CD8-positive, alpha-beta memory T cell (primary cell): ENCODE measurements at places on chromosomes 12 and 14. TPM values are rescaled to one million over a fixed set of nuclear protein-coding genes. Genes with fewer than 3 reads are reported as not detected.

GRCh38 chr12:124030510-124030909 is 57.5 kb downstream of the ZNF664 start:
- no peak for DNase-seq

- no peak for DNase-seq
These were observed 59.9 kb downstream of the TTLL5 start for GRCh38 chr14:75720842-75721498.

GRCh38 chr12:14991069-14991468 is 18.2 kb downstream of the PDE6H start:
- no peak for DNase-seq

DNA sequence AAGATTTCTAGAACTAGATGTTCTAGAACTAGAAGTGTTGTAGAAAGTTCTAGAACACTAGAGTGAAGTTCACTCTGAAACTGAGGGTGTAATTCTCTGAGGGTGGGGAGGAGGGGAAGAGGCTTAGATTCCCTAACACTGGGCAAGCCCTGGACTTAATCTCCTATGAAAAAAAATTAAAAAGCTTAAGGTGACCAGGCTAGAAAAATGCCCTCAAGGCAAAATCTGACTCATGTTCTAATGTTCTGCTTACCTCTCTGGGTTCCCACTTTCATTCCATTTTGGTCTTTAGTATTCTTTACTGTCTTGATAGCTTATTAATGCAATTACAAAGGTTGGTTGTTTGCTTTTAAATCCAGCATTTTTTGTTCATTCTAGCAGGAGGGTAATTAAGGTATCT is 101.5 kb downstream of the KICS2 start:
- DNase-seq: no peak

GRCh38 chr12:2283916-2284315 is 231.1 kb downstream of the CACNA1C start:
- no peak for DNase-seq

DNA sequence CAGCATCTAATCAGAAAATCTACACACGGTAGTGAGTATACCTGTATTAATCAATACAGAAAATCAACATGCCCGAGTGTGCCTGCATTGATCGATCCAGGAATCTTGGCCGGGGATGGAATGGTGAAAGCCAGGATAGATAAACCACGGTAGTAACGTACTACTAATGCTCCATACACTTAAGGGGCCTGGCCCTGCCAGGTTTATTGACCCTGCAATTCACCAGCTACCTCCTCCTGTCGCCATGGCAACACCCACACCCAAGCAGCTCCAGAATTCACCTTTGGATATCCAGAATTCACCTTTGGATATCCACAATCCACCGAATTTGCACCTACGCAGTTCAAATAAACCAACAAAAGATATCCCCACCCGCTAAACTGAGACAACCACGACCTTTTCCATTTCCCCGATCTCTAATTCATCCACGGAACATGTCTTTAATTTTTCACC is 14.8 kb upstream of the CALM1 start:
- no peak for DNase-seq

DNA sequence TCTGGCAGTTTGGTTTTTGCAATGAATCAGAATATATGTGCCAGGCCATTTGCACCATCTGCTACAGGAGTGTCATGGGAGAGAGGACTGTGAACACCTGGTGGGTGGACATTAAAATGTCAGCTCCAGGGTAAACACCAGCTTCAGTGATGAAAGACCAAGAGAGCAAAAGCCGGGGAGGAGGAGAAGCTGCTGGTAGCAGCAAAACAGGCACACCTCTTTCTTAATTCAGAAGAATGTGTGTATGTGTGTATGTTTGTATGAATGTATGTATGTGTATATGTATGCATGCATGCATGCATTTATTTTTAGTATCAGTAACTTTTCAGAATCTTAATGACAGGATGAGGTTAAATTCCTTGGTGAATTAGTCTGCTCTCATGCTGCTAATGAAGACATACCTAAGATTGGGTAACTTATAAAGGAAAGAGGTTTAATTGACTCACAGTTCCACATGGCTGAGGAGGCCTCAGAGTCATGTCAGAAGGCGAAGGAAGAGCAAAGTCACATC is 357.4 kb upstream of the PRICKLE1 start:
- DNase-seq: no peak

DNA sequence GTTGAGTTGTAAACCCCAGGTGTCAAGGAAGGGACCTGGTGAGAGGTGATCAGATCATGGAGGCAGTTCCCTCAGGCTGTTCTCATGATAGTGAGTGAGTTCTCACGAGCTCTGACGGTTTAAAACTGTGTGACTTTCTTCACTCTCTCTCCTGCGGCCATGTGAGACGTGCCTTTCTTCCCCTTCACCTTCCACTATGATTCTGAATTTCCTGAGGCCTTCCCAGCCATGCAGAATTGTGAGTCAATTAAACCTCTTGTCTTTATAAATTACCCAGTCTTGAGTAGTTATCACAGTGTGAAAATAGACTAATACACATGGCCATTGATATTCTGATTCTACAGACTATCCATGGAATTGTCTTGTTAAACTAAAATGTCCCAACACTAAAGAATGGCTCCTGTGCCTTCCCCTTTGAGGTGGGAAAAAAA is 85.6 kb downstream of the SLC2A13 start:
- no peak for DNase-seq

- no peak for DNase-seq
These were observed 311.3 kb upstream of the DDHD1 start for GRCh38 chr14:53464376-53464775.

GRCh38 chr14:88706425-88706824 is 86.3 kb downstream of the EML5 start:
- DNase-seq: no peak

GRCh38 chr14:71488703-71489191 is 443.5 kb upstream of the RGS6 start:
- no peak for DNase-seq

DNA sequence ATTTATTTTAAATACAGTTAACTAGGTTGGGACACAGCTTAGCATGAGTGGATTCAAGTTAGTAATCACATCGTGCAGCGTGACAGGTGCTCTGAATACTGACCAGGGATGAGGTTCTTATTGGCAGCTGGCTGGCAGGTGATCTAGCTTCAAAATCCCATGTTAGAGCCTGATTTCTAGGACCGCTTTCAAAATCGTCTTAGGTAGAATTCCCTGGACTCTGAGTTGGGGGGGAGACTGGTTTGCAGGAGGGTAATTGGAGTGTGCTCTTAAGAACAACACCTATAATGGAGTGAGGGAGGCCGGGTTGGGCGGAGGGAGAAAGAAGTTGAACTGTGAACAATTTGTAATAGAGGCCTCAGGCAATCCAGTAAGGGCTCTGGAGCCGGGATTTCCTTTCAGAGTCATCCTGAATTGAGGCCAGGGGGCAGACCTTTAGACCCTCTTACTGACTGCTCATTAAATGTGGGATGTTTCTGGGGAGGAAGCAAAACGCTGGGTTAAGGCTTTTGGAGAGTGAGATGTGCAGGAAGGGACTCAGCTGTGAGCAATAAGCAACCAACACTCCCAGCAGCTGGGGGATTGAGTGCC is 874 bp upstream of the YARS2 start:
- no peak for DNase-seq

- no peak for DNase-seq
These were observed 18.1 kb downstream of the TAMALIN start for GRCh38 chr12:52024845-52025230.

- no peak for DNase-seq
These were observed 37.8 kb downstream of the LLPH start for GRCh38 chr12:66092559-66093269.

- no peak for DNase-seq
These were observed 355.2 kb downstream of the PCNX1 start for GRCh38 chr14:71262441-71262840.

- no peak for DNase-seq
These were observed 414 bp upstream of the CDK17 start for GRCh38 chr12:96400631-96401075.

- DNase-seq: no peak
These were observed 716.7 kb downstream of the VRK1 start for GRCh38 chr14:97513891-97514290.

GRCh38 chr12:41514021-41514777 is 326.1 kb downstream of the PDZRN4 start:
- no peak for DNase-seq

DNA sequence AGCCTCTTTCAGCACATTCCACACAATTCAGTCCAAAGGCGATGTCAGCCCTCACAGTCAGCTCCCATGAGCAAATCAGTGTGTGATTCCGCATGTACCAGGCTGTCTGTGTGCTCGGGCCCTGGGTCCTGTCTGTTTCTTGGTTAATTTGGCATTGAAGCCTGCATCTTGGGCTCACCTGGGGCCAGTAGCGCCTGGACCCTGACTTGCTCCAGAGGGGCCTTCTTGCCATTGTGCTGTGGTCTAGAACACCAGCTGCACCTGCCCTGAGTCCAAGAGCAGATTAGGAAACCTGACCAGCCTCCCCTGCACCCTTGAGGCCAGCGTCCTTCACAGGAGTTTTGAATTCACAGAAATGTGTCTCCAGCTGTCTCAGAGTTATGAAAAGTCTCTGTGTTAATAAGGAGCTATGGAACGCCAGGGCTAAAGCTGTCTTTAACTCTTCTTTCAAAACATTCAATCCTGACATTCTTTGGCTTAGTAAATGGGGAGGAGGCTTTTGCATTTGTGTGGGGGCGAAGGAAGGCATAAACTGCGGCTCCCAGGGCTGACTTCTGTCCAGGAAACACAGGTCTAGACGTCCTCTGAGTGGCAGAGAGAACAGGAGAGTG is 102.2 kb downstream of the ARF6 start:
- no peak for DNase-seq

DNA sequence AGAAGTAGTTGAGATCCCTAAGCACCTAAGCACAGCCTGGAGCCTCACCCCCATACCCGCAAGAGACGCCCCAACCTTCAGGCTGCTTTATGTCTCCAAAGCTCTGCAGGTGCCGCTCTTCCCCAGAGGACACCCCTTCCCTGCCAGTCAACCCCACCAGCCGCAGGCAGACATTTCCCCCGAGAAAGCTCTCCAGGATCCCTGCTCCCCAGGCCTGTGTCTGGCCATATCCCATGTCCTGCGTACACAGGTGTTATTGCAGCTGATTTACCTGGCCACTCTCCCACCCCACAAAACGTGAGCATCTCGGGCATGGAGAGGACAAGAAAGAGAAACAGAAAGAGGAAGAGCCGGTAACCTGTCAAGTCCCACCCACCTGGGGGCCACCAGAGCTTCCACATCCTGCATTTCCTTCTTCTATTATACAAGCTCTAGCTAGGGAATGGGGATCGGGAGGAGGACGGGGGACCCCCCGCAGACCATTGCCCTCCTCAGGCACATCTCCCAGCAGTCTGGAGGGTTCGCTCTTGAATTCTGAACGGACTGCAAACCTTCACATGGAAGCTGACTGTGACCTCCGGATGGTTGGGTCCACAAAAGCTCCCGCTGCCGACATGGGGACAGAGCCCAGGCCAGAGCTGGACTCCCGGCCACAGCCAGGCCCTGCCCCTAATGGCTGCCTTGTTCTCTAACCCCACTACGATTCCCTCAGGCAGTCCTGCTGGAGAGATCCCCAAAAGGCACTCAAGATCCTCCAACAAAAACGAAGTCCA is 17.6 kb downstream of the CCDC88C start:
- peak; percentile 66 for DNase-seq

GRCh38 chr12:87140262-87140661 is 884.1 kb upstream of the MGAT4C start:
- DNase-seq: no peak

GRCh38 chr12:120579179-120579578 is 2.0 kb downstream of the POP5 start:
- no peak for DNase-seq

GRCh38 chr12:3303410-3304136 is 187.4 kb upstream of the PRMT8 start:
- no peak for DNase-seq

DNA sequence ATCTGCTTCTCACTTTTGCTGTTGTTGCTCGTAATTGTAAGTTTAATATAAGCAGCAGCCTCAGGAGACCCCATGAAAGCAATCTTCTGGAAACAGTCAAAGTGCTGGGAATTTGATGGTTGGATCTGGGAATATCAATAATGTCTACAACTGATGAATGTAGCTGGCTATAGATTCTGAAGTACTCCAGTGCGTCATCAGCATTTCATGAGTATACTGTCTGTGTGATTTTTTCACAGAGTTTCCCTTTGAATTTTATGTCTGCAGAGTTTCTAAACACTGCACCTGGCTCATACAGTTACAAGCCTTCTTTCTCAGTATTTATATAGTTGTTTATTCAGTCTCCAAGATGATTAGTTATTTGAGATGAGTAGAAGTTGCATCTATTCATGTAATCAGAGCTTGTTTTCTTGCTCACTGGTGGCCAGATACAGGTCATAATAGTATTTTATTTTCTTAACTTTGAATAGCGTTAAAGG is 222.3 kb downstream of the RAD51B start:
- no peak for DNase-seq

DNA sequence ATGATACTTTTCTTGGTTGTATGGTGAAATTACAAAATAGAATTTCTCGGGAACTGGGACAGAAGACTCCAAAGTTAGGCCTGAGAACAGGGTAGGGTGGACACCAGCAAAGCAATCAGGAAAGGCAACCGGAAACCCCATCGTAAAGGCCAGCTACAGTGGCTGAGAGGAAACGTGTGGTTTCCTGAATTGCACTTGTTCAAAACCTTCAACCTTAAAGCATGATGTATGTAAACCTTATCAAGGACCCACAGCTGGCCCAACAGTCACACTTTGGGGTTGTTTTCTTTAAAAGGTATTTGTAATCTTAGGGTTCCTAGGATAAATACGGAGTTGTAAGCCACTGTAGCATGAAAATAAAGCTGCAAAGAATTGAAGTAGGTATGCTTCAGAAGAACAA is 2.2 kb upstream of the PTGDR start:
- no peak for DNase-seq

GRCh38 chr12:63045020-63045860 is 105.8 kb downstream of the AVPR1A start:
- DNase-seq: no peak

- no peak for DNase-seq
These were observed 362.2 kb downstream of the CCDC91 start for GRCh38 chr12:28552251-28552970.

KRT85 gene
- total RNA-seq: not detected

STAC3 gene
- total RNA-seq: 0.96 TPM

KRT71 gene
- total RNA-seq: not detected

NTF3 gene
- not detected for total RNA-seq

GLI1 gene
- 0.55 TPM for total RNA-seq

COX6A1 gene
- 475 TPM for total RNA-seq

PTPN6 gene
- 460 TPM for total RNA-seq

RAP1B gene
- 281 TPM for total RNA-seq

CACNA2D4 gene
- total RNA-seq: 6.5 TPM

TAS2R20 gene
- 0.46 TPM for total RNA-seq

RNF212B gene
- not detected for total RNA-seq

IFNG-AS1 gene
- 1.6 TPM for total RNA-seq

CNTN1 gene
- total RNA-seq: not detected

KRAS gene
- total RNA-seq: 25.6 TPM

CLMN gene
- total RNA-seq: 0.72 TPM
